ENCODE measurements at places on chromosomes 1 and 21.

- no peak for DNase-seq
Observed at GRCh38 chr1:200174525-200175295, 147.2 kb downstream of the NR5A2 start.

- DNase-seq: no peak
Observed at GRCh38 chr1:53783056-53783455, 44.1 kb upstream of the GLIS1 start.

- no peak for DNase-seq
Observed at GRCh38 chr21:36232641-36233040, 76.0 kb downstream of the DOP1B start.

GRCh38 chr1:202193614-202194327 lies at the start of gene LGR6:
Gene LGR6, plus strand, starts transcription at chr1:202193799. Its CDS starts 191 bp downstream, at chr1:202193990.
- DNase-seq: no peak

- peak; percentile 67 for DNase-seq
Observed at GRCh38 chr1:66503841-66504470, 30.0 kb upstream of the SGIP1 start.

DNA sequence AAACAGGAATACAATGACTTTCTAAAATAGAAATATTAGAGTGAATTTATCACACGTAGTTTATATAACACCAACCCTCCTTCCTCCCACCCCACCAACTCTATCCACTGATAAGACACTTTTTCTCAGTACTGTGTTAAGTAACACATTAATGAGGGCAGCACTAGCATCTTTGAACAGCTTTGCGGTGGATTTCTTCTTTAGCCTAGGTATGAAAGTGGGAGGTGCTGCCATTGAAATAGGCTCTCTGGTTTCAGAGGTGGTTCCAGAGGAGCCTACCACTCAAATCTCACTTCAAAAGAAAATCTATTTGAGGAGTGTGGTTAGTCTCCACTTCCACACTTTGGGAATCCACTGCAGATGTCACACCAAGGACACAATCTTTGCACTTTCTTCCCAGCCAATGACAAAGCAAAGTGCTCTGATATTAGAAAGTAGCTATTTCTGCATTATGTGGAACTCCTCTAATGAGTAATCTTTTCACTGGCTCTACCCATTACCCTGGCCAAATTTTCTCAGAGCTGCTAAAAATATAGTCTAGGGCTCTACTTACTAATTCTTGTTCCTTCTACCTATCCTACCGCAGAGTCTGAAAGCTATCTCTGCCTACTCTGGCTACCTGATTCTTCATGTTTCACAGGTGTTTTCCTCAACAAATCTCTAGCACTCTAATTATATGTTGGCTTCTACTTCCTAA lies 1667.8 kb downstream of the MRPL39 start:
- no peak for DNase-seq

DNA sequence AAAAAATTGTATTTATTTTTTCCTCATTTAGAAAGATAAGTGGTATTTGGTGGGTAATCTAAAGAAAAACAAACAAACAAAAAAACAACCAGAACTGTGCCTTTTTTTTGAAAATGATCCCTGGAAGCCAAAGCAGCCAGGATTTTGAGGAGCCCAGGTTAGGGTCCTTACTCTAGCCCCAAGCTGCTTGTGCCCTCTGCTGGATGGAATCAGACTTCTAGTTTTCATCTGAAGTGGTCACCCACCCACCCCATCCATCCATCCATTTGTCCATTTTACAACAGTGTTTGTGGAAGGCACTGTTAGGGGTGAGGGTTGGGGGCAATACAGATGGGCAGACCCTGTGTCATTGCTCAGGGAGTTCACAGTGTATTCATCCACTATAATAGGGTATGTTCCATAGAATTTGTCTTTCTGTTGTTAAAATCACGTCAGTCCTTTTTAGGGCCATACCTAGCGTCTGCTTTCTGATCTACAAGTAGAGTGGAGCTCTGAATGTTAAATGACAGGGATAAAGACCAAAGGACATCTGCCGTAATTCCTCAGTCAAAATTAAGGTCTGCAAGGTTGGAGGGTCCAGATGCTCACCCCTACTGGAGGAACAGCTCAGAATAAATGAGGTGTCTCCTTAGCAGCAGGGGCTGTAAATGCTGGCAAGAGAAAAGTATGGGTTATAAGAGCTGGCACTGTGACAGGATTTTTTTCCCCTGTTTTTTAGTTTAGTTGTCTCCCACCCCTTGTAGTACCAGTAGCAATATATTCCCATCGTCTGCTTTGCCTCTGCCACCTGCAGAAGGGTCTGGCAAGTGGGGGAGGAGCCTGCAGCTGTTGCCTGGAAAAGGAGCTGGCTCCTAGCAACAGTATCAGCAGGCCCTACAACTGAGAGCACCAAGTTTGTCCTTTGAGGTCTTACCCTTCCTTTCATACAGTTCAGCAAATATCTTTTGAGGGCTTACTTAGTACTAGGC lies 3.2 kb downstream of the LRRC42 start:
- DNase-seq: peak; percentile 52

DNA sequence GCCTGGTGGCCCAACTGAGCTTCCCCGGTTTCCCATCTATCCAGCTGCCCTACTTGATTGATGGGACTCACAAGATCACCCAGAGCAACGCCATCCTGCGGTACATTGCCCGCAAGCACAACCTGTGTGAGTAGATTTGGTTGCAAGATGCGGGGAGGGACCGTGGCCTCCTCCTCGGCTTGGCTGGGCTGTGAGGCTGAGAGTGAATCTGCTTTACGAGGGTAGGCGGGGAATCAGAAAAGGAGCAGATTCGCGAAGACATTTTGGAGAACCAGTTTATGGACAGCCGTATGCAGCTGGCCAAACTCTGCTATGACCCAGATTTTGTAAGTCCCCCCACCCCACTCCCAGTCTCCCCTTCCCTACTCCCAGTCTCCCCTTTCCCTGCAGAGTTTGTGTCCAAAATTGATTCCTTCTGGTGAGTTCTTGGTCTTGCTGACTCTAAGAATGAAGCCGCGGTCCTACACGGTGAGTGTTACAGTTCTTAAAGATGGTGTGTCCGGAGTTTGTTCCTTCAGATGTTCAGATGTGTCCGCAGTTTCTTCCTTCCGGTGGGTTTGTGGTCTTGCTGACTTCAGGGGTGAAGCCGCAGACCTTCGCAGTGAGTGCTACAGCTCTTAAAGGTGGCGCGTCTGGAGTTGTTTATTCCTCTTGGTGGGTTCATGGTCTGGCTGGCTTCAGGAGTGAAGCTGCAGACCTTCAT lies 1.5 kb downstream of the GSTM2 start:
- DNase-seq: no peak

DNA sequence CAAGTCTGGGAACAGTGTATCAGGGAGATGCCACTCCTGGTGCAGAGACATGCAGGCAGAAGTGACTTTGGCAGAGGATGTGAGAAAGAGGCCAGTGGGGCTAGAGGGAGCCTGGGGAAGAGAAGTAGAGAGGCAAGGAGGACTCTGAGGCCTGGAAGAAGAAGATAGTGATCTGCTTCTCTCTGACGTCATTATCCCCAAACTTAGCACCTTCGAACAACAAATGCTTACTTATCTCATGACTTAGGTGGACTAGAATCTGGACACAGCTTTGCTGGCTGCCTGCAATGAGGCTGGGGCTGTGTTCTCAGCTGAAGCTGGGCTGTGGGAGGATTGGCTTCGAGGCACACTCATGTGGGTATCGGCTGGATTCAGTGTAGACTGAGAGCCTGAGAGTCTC lies 44.5 kb upstream of the ZNF678 start:
- no peak for DNase-seq

DNA sequence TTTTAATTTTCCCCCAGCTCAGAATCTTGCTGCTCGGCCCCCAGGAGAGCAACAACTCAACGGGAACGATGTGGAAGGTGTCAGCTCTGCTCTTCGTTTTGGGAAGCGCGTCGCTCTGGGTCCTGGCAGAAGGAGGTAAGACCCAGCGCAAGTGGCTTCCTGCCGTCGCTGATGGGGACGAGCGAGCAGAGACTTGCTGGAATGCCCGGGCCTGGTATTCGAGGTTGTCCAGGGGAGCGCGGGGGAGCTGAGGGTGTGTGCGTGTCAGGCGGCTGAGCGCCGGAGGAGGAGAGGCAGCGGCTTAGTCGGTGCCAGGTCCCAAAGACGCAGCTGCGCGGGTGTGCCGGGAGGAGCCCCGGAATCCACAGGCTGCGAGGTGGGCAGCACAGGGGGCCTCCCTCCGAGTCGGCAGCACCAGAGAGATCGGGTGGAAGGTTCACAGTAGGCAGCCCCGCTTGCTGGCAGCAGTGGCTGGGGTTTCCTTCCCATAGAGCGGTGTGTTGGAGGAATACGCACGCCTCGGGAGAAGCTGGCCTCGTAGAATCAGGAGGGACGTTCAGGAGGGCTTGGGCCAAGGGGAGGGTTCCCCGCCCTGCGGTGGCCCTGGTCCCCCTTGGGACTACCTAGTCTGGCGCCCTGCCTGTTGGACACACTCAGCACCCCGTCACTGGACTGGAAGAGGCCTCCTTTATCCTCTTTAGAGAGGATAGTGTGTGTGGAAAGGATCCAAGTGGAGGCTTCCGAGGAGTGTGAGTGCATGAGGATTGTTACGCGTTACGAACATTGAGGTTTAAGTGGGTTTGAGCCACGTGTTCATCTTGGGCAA lies 547 bp downstream of the PDPN start:
- DNase-seq: no peak

DNA sequence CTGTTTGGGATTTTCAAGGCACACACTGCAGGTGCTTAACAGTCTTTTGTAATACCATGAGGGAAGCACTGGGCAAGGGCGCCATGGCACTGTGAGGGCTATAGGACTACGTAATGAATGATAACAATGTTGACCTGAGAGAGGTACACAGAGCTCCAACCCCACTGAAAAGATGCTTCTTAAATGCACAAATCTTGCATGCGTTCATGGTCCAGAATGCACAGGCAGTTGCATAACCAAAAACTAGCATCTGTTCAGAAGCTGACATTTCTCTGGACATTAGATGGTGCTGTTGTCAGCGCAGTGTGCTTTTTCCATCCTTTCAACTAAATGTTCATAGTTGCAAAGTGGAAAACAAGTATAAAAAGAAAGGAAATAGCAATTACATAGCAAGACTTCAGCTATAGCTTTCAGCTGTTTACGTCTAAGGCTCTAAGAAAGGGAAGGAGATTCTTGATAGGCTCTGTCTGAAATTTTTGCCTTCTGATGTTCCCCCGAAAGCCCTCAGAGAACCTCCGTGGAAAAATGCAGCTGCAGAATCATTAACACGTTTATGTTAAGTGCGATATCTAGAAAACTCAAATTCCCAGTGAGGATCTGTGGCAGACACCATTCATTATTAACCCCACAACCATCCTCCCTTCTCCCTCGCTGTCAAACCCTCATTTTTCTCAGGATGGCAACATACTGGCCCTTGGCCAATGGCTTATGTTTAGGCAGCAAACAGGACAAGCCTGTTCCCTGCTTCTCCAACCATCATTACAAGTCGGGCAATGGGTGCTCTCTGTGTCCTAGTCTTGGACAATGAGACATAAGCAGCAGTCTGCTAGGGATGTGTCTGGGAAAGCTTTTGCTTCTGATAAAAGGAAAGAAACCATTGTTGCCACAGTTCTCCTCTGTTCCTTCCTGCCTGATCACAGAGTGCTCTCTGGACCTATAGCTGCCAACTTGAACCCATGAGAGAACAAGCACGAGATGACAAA lies 8.2 kb upstream of the TARBP1 start:
- peak; percentile 80 for DNase-seq

DNA sequence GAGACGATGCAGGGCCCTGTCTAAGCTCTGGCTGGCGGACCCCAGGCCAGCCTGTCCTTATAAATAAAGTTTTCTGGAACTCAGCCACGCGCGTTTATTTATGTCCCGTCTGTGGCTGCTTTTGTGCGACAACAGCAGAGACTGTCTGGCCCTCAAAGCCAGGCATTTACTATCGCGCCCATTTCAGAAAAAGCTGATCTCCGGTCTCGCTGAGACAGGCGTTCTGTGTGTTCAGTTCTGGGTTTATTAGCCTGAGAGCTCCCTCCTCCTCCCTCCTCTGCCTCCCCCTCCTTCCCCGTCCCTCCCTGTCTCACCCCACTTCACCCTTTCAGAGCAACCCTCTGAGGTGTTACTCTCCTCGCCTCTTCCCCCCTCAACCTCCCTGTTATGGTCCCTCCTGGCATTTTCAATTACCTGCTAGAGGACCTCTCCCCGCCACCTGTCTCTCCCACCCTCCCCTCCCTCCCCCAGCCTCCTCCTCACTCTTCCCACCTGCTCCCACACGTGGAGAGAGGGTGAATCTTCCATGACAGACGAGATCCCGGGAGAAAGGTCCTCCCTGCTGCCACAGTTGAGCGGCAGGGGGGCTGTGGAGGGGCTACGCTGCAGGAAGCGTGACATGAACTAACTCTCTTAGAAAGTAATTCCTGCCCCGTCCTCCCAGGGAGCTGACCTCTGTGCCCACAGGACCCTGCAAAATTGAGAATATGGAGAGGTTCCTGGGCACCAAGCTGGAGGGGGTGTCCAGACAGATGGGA lies 59.9 kb downstream of the SPSB1 start:
- no peak for DNase-seq

- no peak for DNase-seq
Observed at GRCh38 chr1:46761740-46762139, 37.1 kb upstream of the CYP4B1 start.

DNA sequence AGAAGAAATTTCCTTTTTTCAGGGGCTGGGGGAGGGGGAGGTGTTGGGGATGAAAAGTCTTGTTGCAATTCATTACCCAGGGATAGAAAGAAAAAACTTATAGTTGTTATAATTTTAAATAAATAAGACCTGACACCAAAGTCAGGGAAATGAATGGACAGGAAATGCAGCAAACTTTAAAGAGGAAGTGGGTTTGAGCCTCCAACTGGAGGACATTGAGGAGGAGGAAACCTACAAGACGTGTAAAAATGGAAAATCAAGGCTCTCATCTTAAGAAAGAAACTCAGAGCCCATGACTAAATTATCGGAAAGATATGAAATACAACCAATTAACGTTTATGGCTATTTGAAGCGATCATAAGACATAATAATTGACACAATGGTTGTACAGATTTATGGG lies 54.4 kb downstream of the NIBAN1 start:
- no peak for DNase-seq
